Activated T-helper 2 cell treated with anti-CD3 and anti-CD28 coated beads, Interferon-gamma antibody, Interleukin-2, Interleukin-4, amounts not matched to agents 10 μg/mL and 5 μg/mL and 100 μg/mL, durations not matched to agents 14 hours and 24 hours and 36 hours (primary cell): ENCODE measurements at places on chromosomes 6 and 20. TPM values are rescaled to one million over a fixed set of nuclear protein-coding genes. Genes with fewer than 3 reads are reported as not detected.

GRCh38 chr20:6287471-6287870, 164.6 kb upstream of the FERMT1 start:
- DNase-seq = no peak
- no peaks in the 10 kb centered on the region for H3K4me1 ChIP-seq
- H3K36me3 ChIP-seq = no peaks in the 10 kb centered on the region
- no peaks in the 10 kb centered on the region for H3K27me3 ChIP-seq
- no peak overlapping the region for H3K27ac ChIP-seq
- H3K4me3 ChIP-seq = no peak overlapping the region

GRCh38 chr20:48483334-48484066, 344.3 kb downstream of the PREX1 start:
- no peak overlapping the region for H3K4me3 ChIP-seq
- no peak overlapping the region for H3K27ac ChIP-seq
- DNase-seq = no peak
- H3K4me1 ChIP-seq = no peaks in the 10 kb centered on the region
- H3K36me3 ChIP-seq = no peaks in the 10 kb centered on the region
- peaks cover 16% of the 10 kb centered on the region for H3K27me3 ChIP-seq

- no peak overlapping the region for H3K4me3 ChIP-seq
- no peak for DNase-seq
- no peak overlapping the region for H3K27ac ChIP-seq
- H3K4me1 ChIP-seq = no peaks in the 10 kb centered on the region
- peaks cover 20% of the 10 kb centered on the region for H3K36me3 ChIP-seq
- no peaks in the 10 kb centered on the region for H3K27me3 ChIP-seq
These were observed 71.0 kb downstream of the TRAM2 start for GRCh38 chr6:52505726-52506409.

GRCh38 chr6:75446241-75446880, 47.2 kb downstream of the FILIP1 start:
- no peak overlapping the region for H3K4me3 ChIP-seq
- H3K36me3 ChIP-seq = no peaks in the 10 kb centered on the region
- no peak overlapping the region for H3K27ac ChIP-seq
- peaks cover 3% of the 10 kb centered on the region for H3K4me1 ChIP-seq

- H3K36me3 ChIP-seq = no peaks in the 10 kb centered on the region
- no peak for DNase-seq
- H3K4me1 ChIP-seq = no peaks in the 10 kb centered on the region
- H3K4me3 ChIP-seq = peak overlapping the region; percentile 5
- peaks cover 3% of the 10 kb centered on the region for H3K27me3 ChIP-seq
- no peak overlapping the region for H3K27ac ChIP-seq
These were observed 115.2 kb downstream of the PSMB1 start for GRCh38 chr6:170437719-170438401.

DNA sequence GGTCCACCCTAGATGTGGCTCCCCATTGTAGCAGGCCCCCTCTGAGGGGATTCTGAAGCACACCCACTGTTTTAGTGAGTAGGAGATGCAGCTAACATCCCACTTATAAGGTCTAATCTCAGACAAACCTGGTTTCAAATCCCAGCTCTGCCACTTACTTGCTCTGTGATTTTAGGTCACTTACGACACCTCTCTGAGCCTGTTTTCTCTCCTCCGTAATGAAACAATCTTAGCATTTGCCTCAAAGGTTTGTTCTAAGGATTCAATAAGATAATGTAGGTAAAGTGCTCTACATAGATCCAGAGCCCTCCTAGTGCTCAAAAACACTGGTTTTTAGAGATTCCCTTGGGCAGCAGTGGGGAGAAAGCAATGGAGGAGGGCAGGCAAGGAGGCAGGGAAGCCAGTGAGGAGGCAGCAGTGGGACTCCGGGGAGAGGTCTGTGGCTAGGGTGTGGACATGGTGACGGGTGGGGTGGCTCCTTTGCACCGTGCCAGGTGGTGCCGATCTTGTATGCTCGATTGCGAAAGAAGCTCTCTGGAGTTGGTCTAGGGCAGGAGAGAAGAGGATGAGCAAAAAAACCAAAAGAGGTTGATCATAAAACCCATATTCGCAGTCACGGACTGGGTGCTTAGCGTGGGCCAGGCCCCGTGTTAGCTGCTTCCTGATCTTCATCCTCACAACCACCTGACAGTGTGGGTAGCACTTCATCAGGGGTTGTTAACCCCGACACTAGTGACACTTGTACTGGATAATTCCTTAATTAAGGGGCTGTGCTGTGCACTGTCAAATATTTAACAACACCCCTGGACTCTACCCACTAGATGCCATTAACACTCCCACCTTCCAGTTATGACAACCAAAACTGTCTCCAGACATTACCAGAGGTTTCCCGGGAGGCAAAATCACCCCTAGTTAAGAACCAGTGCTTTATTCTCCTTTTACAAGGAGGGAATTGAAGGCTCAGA, 16.8 kb upstream of the PTGIS start:
- H3K4me1 ChIP-seq = peaks cover 56% of the 10 kb centered on the region
- no peak overlapping the region for H3K4me3 ChIP-seq
- H3K27me3 ChIP-seq = no peaks in the 10 kb centered on the region
- peak overlapping the region; percentile 62 for H3K27ac ChIP-seq

The ENPP5 gene
- total RNA-seq = not detected in 2 replicates
